WERI-Rb-1 (cell line): ENCODE measurements at places on chromosomes 2 and 18.

DNA sequence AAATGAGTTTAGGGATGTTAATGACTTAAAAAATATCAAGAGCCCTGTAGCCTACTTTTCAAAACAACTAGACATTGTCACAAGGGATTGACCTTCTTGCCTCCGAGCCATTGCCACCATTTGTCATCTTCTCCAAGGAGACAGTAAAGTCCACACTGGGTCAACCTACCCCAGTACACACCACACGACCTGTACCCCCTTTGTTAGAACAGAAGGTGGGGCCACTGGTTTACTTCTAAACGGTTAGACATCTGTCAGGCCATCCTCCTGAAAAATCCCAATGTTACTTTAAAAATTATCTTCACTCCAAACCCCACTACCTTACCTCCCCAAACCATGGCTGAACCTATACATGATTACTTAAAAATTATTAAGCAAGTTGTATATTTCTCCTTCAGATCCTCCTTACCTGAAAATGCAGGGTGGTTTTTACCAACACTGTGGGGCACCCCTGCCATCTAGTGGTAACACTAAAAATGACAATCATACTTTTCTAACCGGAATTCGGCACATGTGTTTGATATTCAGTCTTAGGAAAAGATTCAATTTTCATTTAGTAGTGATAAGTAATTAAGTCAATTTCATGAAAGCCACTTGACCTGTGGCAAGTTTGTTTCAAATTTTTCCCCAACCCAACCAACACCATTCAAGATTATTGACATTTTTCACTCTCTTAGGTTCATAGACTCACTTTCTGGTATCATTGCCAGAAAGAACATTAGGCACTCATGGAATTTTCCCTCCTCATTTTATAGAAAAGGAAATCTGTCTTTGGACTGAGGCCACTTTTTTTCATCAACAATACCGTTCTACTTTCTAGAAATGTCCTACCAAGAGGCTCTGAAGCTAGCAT lies 265.3 kb upstream of the PKDCC start:
- DNase-seq, result peak; percentile 27

- DNase-seq, result no peak
These were observed 31.7 kb upstream of the ASPRV1 start for GRCh38 chr2:69993048-69993565.

GRCh38 chr2:112817082-112817689 lies 19.4 kb downstream of the IL1B start:
- DNase-seq, result no peak

- DNase-seq, result no peak
These were observed 378.5 kb upstream of the ID2 start for GRCh38 chr2:8303322-8303832.

DNA sequence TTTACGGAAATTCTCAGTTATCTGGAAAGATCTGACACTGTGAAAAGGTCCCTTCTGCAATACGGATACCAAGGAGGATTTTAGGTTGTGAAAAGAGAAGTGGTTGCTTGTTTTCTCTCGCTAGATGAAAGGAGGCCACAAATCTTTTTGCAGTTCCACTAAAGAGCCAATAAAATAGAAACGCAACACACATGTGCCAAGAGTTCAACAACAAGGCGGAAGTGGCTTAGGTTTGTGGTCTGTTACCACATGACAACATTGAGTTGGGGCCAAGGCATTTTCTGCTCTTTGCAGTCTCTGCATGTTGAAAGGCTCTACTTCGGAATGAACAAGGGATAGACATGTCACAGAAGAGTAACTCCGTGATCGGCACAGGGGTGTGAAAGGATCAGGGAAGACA lies 115.7 kb upstream of the OSR1 start:
- no peak for DNase-seq

DNA sequence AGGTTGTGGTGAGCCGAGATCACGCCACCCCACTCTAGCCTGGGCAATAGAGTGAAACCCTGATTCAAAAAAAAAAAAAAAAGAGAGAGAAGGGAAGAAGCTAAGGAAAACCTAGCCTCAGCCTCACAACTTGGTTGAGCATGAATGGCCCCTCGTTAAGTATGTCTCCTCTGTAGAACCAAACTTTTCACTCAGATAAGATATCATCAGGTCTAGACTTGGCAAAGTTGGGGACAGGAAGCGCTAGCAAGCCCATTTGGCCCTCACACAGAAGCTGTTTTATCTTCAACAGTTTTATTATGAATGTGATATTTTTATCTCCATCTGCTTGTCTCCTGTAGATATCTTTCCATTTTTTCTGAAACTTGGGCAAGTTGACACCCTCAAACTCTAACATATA lies 3.5 kb upstream of the ASXL2 start:
- no peak for DNase-seq
